ENCODE measurements at places on chromosomes 16 and 17.

- no peak for DNase-seq
These were observed 61.9 kb downstream of the MEAK7 start for GRCh38 chr16:84442416-84443145.

DNA sequence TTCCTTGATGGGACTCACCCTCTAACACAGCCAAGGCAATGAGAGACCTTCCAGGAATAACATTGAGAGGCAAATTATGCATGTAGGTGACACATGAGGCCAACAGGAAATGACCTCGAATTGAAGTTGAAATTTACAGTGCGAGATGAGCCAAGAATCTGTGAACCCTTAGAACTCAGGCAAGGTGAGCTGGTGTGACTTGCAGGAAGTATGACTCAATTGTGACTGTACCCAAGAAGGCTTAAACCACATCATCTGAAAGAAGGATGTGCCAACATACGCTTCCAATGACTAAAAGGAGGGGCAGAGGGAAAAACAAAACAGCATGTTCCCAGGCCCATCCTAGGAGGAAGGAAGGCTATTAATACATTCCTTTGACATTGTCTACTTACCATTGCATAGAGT lies 44.8 kb downstream of the PITPNC1 start:
- no peak for DNase-seq

DNA sequence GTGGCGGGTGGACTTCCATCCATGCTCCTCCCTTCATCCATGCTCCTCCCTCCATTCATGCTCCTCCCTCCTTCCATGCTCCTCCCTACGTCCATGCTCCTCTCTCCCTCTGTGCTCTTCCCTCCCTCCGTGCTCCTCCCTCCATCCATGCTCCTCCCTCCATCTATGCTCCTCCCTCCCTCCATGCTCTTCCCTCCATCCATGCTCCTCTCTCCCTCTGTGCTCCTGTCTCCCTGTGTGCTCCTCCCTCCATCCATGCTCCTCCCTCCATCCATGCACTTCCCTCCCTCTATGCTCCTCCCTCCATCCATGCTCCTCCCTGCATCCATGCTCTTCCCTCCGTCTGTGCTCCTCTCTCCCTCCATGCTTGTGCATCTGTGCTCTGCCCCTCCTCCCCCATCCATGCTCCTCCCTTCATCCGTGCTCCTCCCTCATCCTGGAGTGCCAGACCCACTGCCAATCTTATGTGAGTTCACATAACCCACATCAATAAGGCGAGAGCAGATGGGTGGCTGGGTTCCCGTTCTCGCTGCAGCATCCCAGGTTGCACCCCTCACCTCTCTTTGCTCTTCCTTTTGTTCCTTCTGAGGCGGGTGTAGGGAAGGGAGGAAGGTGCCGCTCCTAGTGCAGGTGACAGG lies 22.8 kb downstream of the KSR1 start:
- no peak for DNase-seq

- no peak for DNase-seq
These were observed 139.4 kb downstream of the C16orf78 start for GRCh38 chr16:49513040-49513439.

DNA sequence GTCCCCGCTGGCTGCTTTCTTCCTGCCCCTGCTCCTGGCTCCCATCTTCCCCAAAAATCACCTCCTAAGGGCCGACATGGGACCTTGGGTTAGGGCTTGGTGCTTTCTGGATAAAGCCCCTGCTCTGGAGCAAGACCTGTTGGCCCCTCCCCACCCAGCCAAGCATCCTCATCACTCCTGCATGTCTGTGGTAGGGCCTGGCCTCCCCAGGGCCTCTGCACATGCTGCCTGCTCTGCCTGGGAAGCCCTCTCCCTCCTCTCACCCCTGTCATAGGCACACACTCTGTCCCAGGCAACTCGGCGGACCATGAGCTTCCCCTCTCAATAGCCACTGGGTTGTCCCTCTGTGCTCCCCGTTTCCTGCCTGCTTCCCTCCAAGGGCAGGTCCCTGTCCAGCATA lies 35.2 kb downstream of the CFAP20 start:
- no peak for DNase-seq

- no peak for DNase-seq
These were observed 57.6 kb downstream of the KSR1 start for GRCh38 chr17:27513849-27514248.

DNA sequence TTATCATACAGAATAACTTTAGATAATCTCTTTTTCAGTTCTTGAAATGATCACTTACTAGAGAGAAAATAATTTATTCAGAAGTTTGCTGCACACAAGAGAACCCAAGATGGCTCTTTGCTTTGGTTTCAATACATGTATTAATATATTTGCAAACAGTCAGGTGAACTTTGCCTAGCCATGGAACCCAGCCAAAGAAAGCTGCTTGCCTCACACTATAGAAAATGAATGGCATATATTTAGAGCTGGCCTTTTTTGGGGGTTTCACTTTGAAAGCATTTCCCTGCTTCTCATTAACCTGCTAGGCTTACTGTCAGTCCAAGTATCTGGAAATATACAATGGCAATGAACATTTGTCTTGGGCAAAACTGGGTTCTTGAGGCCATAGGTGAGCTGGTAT lies 75.3 kb downstream of the MRTFB start:
- DNase-seq: no peak

- no peak for DNase-seq
These were observed 3.5 kb downstream of the VMO1 start for GRCh38 chr17:4782652-4783051.

GRCh38 chr17:45320931-45321461 lies 4.2 kb upstream of the MAP3K14 start:
- DNase-seq: no peak

GRCh38 chr17:15513058-15513791 lies 45.8 kb upstream of the CDRT4 start:
- DNase-seq: no peak
